ENCODE measurements at places on chromosomes 7 and 10.

GRCh38 chr7:149334219-149334618 lies 72.2 kb downstream of the ZNF783 start:
- DNase-seq = no peak

DNA sequence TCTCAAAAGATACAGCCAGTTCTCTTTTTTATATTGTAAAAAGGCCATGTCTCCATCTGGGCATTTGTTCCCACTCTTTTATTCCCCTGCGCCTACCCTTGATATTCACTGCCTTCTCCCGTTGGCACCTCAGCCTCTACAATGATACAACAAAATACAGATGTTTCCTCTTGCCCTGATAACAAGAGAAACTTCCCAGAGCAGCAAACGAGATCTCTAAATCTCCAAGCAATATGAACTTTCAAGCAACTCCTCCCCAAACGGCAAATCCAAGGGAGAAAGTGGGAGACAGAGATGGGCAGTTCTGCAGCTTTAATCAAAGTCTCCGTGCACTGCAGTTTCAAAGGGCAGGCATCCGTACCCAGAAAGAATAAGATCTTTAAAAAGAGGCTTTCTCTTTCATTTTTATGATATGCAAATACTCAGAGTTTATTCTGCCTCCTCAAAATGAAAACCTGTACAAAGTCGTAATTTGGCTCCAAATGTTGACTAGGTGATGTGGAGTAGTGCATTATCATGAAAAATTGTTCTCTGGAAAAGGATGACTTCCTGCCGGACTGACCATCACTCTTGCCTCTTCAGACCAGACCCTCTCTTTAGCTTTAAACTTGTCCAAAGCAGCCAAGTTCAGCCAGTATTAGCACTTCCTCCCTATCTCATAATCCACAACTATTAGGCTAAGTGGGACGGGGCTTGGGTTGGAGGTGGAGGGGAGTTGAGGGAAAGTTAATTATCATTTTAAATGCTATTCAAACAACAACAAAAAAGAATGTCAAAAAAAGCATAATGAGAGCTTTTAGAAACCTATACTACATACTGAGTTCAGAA lies 682 bp downstream of the HGF start:
- no peak for DNase-seq

- no peak for DNase-seq
Measured at GRCh38 chr7:2903682-2904162, 59.6 kb upstream of the GNA12 start.

DNA sequence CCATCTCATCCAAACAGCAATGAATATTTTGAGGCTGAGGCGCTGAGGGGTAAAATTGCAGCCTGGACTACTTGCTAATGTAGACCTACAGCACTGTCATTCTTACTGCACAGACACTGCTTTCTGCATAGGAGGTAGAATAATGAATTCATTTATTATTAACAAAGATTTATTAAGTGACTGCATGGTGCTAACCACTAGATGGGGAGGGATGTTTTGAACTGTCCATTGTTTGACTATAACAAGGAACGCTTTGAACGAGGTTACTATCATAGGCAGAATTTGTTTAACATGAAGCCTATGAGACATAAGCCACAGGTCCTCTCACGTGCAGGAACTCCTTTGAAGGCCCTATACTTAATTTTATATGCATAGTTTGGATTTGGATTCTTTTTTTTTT lies 143.8 kb downstream of the CFTR start:
- no peak for DNase-seq

- no peak for DNase-seq
Measured at GRCh38 chr7:44288381-44288685, 37.1 kb downstream of the CAMK2B start.

Measured in activated CD4-positive, alpha-beta T cell treated with anti-CD3 and anti-CD28 coated beads, Interleukin-2, amount 50 U/mL, for 1 hour (primary cell).